Neural crest cell (in vitro differentiated cells): ENCODE measurements at places on chromosomes 3 and 15. TPM values are rescaled to one million over a fixed set of nuclear protein-coding genes. Genes with fewer than 3 reads are reported as not detected.

The GPR156 gene
- 1.4 and 2.4 TPM in 2 replicates for total RNA-seq

The ACSBG1 gene
- total RNA-seq, result 4.9 and 5.5 TPM in 2 replicates

The C3orf85 gene
- total RNA-seq, result not detected in 2 replicates

The CADPS gene
- total RNA-seq, result 8.5 and 9.3 TPM in 2 replicates

The CYP1A2 gene
- total RNA-seq, result not detected in 2 replicates
